Type B pancreatic cell (in vitro differentiated cells): ENCODE measurements at places on chromosomes 12 and 14. TPM values are rescaled to one million over a fixed set of nuclear protein-coding genes. Genes with fewer than 3 reads are reported as not detected.

Gene PAWR
- total RNA-seq = 72.8 and 107 TPM in 2 replicates

Gene RHNO1
- total RNA-seq = 46.8 and 51.7 TPM in 2 replicates

Gene KRT83
- total RNA-seq = not detected in 2 replicates

Gene CIROP
- 0.19 and 0.40 TPM in 2 replicates for total RNA-seq

Gene A2ML1
- 3.8 and 26.0 TPM in 2 replicates for total RNA-seq

DNA sequence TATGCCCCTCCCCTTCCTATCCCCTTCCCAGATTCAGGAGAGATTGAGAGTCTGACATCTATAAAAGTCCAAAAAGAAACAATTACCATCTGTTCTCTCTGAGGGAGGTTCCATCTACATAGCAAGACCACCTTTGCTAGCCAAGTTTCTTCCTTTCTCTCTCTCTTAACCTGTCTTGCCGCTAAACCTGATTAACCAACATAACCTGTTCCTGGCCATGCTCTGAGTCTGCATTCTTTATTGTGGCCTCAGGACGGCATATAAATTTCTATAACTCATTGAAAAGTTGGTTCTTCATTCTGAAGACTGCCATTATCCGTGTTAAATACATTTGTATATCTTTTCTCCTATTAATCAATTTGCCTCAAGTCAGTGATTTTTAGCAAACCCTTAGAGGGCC is 594.0 kb downstream of the KCNH5 start:
- H3K27me3 ChIP-seq = no peaks in the 10 kb centered on the region
- no peaks in the 10 kb centered on the region for H3K4me1 ChIP-seq

DNA sequence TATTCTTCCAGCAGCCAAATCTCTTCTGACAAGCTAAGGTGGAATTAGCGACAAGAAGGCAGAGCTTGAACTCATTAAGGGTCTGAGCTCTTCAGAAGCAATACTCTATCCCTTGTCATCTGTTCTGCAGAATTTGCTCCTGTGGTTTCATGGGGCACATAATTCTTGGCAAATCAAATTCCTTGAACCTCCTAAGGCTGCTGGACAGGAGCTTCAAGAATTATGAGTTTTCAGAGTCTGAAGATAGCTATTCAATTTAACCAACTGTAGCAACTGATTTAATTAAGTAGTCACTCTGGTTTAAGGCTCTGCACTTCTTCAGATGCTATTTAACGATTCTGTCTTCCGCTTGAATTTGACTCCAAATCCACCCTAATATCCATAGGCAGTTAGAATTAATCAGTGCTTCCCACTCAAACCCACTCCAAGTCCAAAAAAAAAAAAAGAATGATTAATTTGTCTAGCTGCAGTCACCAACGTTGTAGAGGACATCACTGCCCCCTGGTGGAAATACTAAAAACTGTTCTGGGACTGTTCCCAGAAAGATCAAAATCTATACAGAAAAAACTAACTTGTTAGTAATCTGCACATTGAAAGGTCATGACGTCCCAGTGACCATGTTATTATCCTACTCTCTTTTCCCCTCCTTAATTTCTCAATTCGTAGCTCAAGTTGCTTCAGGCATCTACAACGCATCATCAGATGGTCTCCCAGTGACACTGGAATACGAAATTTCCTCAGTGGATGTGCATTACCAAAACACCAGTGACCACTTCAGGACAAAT is 169.9 kb downstream of the KIF21A start:
- H3K27me3 ChIP-seq = peaks cover 3% of the 10 kb centered on the region
- no peak overlapping the region for H3K27ac ChIP-seq
- no peaks in the 10 kb centered on the region for H3K36me3 ChIP-seq
- no peak for DNase-seq
- no peak overlapping the region for H3K4me3 ChIP-seq

DNA sequence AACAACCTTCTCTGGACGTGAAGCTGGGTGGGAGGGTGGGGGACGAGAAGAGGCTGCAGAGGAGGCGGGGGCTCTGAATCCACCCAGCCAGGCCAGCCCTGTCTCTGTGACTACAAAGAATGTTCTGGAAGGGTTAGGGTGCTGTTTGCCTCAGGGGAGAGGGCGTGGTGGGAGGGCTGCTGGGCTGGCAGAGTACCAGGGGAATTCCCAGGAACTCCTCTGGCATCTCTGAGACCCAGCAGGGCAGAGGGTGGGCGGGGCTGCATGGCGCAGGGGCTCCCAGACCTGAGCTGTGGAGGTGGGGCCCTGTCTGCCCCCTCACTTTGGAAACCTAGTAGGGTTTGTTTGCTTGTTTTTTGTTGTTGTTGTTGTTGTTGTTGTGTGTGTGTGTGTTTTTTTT is 45.5 kb upstream of the FZD10 start:
- no peak overlapping the region for H3K27ac ChIP-seq
- DNase-seq = no peak
- H3K4me1 ChIP-seq = peaks cover 33% of the 10 kb centered on the region
- H3K36me3 ChIP-seq = no peaks in the 10 kb centered on the region

GRCh38 chr12:77228376-77228775 is 163.0 kb upstream of the E2F7 start:
- DNase-seq = no peak
- H3K36me3 ChIP-seq = no peaks in the 10 kb centered on the region
- H3K27ac ChIP-seq = no peak overlapping the region
- H3K4me3 ChIP-seq = no peak overlapping the region
- H3K27me3 ChIP-seq = no peaks in the 10 kb centered on the region

DNA sequence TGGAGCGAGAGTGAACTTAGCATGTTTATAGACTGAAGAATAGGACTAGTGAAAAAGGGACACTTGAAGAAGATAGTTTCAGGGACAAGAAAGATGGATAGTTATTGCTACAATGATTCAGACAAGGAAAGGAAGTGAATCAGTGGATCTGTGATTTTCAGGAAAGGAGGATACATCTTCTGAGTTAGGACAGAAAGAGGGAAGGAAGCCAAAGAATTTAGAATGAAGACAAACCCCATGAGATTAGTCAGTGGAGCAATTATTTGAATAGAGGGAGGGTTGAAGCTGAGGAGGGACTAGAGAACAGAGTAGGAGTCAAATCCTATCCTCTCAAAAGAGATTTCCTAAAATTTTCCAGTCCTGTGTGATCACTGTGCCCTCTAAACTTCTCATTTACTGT is 282.7 kb downstream of the AKAP6 start:
- H3K36me3 ChIP-seq = no peaks in the 10 kb centered on the region
- no peak for DNase-seq
- no peak overlapping the region for H3K27ac ChIP-seq

DNA sequence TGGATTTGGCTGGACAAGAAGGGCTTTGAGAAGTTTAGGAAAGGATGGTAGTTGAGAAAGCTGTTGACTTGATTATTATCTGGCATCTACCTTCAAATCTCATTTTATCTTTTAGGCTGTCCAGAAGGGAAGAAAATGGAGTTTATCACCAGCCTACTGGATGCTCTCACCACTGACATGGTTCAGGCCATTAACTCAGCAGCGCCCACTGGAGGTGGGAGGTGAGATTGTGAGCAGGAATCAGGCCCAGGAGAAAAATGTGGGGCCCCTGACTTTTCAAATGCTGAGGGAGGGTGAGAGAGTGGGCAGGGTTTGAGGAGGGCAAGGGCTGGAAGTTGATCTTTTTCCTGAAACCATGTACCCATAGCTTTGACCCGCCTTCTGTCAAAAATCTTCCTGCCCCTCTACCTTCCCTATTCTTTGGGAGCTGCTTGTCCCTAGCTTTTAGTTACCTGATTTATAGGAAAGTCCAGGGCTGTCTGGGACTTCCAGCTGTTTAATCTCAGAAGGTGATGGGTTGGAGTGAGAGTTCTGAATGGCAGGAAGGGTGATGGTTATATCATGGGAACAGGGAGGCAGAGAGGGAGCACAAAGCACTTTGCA is 134.2 kb downstream of the SMOC1 start:
- H3K4me1 ChIP-seq = peaks cover 38% of the 10 kb centered on the region
- no peaks in the 10 kb centered on the region for H3K36me3 ChIP-seq
- H3K4me3 ChIP-seq = no peak overlapping the region
- DNase-seq = no peak
- peaks cover 4% of the 10 kb centered on the region for H3K27me3 ChIP-seq

DNA sequence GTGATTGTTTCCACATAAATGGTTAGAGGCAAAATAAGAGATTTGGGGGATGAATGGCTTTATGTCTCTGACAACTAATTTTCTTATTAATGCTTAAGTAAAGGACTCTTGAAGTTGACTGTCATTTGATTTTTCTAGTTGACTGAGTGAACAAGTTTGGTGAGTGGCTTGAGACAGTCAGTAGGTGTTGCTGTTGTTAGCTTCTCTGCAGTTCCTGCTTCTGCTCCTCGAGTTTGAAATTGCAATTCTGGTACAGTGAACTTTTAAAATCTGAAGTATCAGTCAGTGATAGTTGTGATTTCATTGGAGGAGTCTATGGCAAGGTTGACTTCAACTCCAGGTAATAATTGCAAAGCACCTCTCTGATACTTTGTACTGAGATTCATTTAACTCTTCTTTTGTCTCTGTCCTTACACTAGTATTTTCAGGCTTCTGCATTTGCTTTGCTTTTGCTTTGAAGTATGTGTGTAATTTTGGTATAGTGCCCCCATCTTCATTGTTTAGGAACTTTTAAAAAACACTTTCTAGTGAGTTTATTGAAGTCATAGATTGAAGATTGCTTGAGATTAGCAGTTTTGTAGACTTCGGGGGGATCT is 415.5 kb downstream of the PCNX1 start:
- DNase-seq = no peak
- H3K36me3 ChIP-seq = peaks cover 2% of the 10 kb centered on the region
- no peaks in the 10 kb centered on the region for H3K27me3 ChIP-seq

GRCh38 chr14:68710776-68711175 is 82.1 kb downstream of the ZFP36L1 start:
- H3K27ac ChIP-seq = no peak overlapping the region
- no peak for DNase-seq
- no peaks in the 10 kb centered on the region for H3K36me3 ChIP-seq
- no peaks in the 10 kb centered on the region for H3K27me3 ChIP-seq
- no peak overlapping the region for H3K4me3 ChIP-seq

- H3K27me3 ChIP-seq = no peaks in the 10 kb centered on the region
- no peak overlapping the region for H3K4me3 ChIP-seq
- no peaks in the 10 kb centered on the region for H3K4me1 ChIP-seq
- H3K27ac ChIP-seq = no peak overlapping the region
These were observed 27.3 kb downstream of the ZC3H14 start for GRCh38 chr14:88590173-88590572.
